Kidney epithelial cell (primary cell): ENCODE measurements at places on chromosomes 2 and 18. TPM values are rescaled to one million over a fixed set of nuclear protein-coding genes. Genes with fewer than 3 reads are reported as not detected.

- no peak for DNase-seq
Observed at GRCh38 chr2:177909962-177910361, 162.6 kb downstream of the PDE11A start.

- no peak for DNase-seq
Observed at GRCh38 chr2:46347648-46348280, 50.6 kb downstream of the EPAS1 start.

GRCh38 chr2:12787891-12788801 lies 71.4 kb downstream of the TRIB2 start:
- no peak for DNase-seq

The RESP18 gene
- not detected in 2 replicates for total RNA-seq

GRCh38 chr2:54015798-54016699 lies 45.3 kb upstream of the PSME4 start:
- peak; percentile 2 for DNase-seq

The ITM2C gene
- total RNA-seq: 144 and 148 TPM in 2 replicates

GRCh38 chr18:56538746-56539145 lies 99.6 kb downstream of the TXNL1 start:
- DNase-seq: no peak
